ENCODE measurements at places on chromosomes 5 and 9.

DNA sequence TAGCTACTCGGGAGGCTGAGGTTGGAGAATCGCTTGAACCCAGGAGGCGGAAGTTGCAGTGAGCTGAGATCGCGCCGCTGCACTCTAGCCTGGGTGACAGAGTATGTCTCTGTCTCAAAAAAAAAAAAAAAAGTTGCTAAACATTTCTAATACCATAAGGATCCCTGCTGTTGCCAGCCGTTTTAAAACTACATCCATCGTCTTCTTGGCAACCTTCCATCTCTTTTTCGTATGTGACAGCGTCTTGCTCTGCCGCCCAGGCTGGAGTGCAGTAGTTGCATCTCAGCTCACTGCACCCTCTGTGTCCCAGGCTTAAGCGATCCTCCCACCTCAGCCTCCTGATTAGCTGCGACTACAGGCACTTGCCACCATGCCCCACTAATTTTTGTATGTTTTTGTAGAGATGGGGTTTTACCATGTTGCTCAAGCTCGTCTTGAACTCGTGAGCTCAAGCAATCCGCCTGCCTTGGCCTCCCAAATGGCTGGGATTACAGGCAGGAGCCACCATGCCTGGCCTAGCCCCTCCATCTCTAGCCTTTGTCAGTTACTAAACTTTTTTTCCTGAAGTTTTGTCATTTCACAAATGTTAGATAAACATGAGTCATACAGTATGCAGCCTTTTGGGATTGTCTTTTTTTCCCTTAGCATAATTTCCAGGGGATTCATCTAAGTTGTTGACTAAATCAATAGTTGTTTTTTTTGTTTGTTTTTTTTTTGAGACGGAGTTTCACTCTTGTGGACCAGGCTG lies 13.5 kb downstream of the NSD1 start:
- no peak for DNase-seq

GRCh38 chr9:89223396-89223977 lies 44.9 kb upstream of the SHC3 start:
- no peak for DNase-seq

DNA sequence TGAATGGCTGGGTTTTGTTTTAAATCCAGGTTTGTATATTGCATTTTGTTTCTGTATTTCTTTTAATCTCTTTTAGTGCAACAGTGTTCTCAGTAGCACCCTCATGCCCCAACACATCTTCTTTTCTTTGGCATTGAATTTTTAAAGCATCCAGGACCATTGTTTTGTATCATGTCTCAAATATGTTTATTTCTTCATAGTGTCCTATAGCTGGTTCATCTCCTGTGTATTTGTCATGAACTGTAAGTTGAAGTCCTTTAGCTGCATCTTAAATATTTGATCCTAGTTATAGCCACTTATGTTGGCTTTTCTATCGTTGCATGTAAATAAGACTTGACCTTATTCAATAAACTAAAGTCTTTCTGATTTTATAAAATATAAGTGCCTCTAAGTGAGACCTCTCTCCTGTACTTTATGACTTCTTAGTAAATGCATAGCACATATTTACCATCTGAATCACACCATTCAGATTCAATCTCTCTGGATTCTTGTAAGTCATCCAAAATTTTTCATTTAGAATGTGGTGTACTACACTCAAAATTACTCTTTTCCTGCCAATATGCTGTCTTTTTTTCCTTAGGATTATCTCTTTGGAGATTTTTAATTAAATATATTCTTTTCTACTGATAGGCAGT lies 21.0 kb upstream of the ERCC6L2 start:
- no peak for DNase-seq

DNA sequence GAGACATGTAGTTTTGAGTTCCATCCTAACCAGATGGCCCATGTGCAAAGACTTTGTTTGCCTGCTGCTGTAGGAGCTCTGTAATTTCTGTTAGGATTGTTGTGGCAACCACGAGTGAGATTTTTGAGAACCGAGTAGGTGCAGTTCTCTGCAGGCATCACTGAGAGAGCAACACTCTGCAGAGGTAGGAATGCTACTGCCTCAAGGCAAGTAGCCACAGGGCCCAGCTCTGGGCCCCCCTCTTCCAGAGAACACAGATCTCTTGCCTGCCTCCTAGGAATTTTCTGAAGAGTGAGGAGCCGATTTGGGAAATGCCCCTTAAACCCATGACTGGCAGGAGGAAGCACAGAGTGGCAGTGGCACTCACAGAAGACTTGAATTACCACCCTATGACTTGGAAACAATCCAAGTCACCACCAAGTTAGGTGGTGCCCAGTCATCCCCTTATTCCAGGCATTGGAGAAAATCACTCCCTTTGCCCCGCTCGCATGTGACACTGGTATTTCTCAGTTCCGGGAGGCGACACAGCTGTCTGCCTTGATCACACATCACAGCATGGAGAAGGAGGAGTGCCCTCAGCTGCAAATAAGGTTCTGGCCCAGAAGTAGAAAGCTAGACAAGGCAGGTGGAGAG lies 52.5 kb upstream of the SLC2A8 start:
- DNase-seq, result no peak

- DNase-seq, result no peak
These were observed 96.5 kb upstream of the ZNF608 start for GRCh38 chr5:124842725-124843595.

Data from NCI-H1436 (cell line).